Thyroid gland (tissue), 4 donors: ENCODE measurements at places on chromosomes 2 and 18.

- DNase-seq = no peak
These were observed 152.5 kb upstream of the APCDD1 start for GRCh38 chr18:10301831-10302483.

GRCh38 chr2:186617148-186617547, 27.3 kb downstream of the ITGAV start:
- no peak for DNase-seq

DNA sequence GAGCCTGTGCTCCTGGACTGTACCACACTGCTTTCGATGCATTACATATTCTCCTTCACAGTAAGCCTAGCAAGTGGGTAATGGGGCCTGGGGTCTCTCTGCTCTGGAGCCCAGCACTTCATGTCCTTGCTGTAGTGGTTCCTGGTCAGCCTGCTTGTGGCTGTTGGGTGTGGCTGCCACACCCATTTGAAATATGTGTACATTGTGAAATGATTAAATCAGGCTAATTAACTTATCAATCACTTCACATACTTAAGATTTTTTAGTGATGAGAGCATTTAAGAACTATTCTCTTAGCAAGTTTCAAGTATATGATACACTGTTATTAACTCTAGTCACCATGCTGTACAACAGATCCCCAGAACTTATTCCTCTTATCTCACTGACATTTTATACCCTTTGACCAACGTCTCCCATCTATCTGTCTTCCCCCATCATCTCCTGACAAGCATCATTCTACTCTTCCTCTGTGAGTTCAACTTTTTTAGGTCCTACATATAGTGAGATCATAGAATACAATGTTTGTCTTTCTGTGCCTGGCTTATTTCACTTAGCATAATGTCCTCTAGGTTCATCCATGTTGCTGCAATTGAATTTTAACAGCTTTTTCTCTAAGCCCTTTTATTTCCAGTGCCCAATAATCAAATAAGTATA, 92.1 kb downstream of the LYPD6 start:
- DNase-seq = no peak

GRCh38 chr2:17085546-17086202, 420.0 kb upstream of the CYRIA start:
- DNase-seq = no peak

DNA sequence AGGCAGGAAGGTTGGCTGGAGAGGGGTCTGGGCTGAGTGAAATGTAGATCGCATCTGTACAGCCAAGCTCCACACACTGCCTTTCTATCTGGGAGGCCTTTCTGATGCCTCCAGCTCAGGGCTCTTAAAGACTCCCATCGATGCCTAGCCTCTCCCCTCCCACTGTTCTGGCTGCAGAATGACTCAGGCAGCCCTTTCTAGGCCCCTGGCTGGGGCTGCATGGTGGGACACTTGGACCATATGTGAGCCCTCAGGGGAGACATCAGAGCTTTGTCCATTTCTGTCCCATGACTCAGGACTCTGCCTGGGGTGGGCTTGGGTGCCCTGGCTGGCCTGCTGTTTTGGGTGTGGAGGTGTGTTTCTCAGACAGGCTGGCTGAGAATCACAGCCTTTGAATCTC, 101.3 kb downstream of the CELF4 start:
- DNase-seq = no peak

DNA sequence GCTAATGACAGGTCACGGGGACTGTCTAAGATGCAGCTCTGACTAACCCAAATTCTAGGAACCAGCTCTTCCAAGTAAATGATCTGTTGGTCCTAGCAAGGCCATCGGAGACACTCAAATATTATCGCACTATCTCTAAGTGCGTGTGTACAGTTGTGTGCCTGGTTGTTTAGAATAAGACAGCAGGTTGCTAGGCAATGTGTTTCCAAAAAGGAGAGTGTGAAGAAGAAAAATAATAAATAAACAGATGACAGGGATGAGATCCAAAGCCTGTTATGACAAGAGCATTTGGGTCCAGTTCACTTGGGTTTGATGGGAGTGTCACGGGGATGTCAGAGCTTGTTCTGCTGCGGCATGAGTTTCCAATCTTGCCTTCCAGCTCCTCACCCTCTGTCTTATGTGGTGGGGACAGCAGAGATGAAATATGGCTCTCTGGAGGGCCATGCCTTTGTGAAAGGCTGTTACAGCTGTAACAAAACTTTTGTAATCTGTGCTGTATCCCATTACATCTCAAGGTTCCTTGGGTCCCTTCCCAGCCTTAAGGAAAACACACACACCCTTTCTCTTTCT, 127.5 kb upstream of the TNP1 start:
- DNase-seq = no peak

DNA sequence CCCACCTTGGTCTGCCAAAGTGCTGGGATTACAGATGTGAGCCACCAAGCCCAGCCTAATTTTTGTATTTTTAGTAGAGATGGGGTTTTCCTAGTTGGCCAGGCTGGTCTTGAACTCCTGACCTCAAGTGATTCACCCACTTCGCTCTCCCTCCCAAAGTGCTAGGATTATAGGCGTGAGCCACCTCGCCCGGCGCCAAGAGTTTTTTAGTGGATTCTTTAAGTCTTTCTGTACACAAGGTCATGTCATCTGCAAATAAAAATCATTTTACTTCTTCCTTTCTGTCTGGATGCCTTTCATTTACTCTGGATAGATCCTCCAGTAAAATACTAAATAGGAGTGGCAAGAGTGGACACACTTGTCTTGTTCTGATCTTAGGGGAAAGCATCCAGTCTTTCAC, 61.7 kb downstream of the KCMF1 start:
- DNase-seq = no peak

- DNase-seq = no peak
These were observed 483.8 kb upstream of the REG3G start for GRCh38 chr2:78541451-78542267.

GRCh38 chr18:74233933-74234325, 57.8 kb downstream of the CYB5A start:
- no peak for DNase-seq

GRCh38 chr2:100062336-100062735, 80.1 kb downstream of the AFF3 start:
- no peak for DNase-seq

DNA sequence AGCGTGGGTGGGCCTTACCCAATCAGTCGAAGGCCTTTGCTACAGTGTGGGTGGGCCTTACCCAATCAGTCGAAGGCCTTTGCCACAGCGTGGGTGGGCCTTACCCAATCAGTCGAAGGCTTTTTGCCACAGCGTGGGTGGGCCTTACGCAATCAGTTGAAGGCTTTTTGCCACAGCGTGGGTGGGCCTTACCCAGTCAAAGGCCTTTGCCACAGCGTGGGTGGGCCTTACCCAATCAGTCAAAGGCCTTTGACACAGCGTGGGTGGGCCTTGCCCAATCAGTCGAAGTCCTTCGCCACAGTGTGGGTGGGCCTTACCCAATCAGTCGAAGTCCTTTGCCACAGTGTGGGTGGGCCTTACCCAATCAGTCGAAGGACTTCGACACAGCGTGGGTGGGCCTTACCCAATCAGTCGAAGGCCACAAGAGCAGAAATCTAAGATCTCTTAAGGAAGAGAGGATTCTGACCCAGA, 16.3 kb upstream of the GAL3ST2 start:
- DNase-seq = no peak

- no peak for DNase-seq
These were observed 74.3 kb downstream of the LONRF2 start for GRCh38 chr2:100248044-100248330.

GRCh38 chr18:63151539-63151938, 168.0 kb downstream of the BCL2 start:
- DNase-seq = no peak

DNA sequence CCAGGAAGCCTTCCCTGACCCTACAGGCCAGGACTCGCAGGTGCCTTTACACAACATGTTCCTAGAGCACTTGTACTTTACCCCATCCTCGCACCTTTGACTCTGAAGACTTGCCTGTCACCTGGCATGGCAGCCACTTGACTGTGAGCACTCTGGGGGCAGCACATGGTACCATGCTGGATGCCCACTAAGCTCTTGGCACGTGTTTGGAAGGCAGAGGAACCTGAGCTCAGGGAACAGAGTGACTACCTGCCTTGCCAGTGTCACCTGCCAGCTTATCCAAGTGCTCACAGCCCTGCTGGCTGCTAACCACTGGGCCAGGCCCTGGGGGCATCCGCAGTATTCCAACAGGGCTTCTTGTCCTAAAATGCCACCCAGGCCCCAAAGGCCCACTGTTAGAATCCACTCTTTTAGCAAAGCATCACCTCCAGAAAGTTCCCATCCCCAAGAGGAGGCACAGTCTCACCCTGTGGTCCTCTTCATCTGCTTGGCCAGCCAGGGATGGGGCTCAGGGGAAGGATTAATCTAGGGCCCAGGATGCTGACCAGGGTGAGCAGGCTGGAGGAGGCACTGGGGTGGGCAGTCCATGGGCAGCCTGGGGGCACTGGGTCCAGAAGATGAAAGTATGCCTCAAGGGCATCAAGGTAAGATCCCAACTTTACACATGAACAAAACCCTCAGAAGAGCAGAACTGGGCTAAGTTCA, 57.0 kb downstream of the ZBTB7C start:
- DNase-seq = no peak

GRCh38 chr2:51329512-51329911, 297.6 kb upstream of the NRXN1 start:
- DNase-seq = no peak

GRCh38 chr2:45843136-45843535, 191.7 kb downstream of the PRKCE start:
- no peak for DNase-seq
